SK-N-MC (cell line): ENCODE measurements at places on chromosomes 4 and X.
A peak's percentile ranks its signal among the peaks of the same experiment; 100 is the strongest.

GRCh38 chr4:180455226-180455625 is 1788.0 kb upstream of the TENM3 start:
- no peak for DNase-seq

DNA sequence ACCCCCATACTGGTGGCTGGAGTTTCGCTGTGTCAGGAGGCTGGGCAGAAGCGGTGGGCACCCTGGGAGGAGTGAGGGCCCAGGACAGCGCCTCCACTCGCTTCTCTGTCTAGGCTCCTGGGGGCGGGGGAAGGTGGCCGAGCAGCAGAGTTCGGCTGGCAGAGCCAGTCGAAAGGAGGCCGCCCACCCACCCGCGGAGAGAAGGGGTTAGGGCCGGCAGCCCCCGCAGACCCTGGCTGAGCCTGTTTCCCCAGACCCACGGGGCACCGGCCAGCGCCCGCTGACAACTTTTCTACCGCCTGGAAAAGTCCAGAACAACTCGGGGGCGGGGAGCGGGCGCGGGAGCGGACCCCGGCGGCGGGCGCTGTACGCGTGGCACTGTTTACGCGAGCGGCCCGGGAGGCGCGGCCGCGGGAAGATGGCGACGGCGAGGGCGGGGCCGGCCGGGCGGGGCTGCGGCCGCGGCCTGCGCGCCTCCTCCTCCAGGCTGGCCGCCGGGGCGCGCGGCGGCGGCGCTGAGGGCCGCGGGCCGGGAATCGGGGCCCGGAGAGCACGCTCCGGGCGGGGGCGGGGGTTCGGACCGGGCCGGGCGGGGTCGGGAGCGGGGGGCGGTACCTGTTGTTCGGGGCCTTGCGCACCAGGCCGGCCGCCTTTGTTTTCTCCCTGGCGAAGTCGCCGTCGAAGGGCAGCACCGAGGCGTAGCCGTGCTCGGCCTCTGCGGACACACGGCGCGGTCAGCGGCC is 628 bp downstream of the MXD4 start:
- DNase-seq, result no peak

GRCh38 chr4:77037736-77038135 is 38.1 kb downstream of the CCNI start:
- DNase-seq, result no peak

DNA sequence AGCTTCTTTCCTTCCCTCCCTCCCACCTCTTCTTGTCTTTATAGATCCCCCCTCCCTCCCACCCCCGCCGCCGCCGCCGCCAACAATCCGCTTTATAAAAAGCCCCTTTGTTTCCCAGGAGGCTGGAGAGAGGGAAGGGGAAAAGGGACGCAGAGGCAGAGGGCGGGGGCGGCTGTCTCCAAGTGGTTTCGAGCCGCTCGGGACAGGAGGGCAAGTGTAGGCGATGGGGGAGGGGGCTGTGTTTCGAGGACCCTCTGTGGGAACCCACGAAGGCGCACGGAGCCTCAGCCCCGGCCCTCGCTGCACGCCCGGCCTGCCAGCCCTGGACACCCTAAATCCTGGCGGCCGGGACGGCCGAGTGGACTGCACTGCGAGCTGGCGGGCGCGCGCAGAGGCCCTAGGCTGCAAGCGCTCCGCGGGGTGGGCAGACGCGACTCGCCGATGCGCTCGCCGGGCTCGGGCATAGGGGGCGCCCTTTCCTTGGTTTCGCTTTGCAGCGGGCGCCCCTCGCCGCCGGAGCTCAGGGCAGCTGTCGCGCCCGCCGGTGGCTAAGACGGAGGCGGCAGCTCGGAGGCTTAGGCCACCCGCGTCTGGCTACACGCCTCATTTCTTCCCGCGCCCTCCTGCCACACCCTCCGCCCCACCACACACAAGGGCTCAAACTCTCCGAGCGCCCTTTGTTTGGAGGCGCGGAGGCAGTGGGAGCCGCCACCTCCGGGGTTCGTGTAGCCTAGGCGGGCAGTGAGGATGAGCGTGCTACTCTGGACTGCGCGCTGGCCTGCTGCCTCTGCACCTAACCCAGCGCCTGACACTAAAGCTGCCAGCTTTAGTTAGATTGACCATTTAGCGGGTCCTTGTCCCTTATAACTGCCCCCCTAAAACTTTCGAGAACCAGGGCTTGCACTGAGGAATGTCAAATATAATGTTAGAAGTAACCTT is 2.2 kb downstream of the MAMLD1 start:
- DNase-seq, result no peak

- no peak for DNase-seq
Observed at GRCh38 chr4:94346541-94346940, 3.9 kb upstream of the HPGDS start.

DNA sequence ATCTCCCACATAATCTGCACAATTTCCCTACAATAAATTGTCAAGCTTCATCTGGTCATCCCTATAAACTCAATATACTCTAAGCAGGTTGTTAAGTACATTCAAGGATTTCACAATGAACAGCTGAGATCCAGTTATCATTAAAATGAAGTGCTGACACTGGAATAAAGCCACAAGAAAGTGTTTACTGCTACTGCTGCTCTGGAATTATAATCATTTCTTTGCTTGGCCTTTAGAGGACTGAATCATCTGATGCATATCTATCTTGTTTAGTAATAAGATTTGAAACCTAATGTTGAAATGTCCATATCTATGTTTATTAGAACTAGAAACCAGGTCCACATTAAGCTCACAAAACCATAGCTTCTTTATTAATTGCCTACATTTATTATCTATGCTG is 338.6 kb upstream of the ZFP42 start:
- no peak for DNase-seq

DNA sequence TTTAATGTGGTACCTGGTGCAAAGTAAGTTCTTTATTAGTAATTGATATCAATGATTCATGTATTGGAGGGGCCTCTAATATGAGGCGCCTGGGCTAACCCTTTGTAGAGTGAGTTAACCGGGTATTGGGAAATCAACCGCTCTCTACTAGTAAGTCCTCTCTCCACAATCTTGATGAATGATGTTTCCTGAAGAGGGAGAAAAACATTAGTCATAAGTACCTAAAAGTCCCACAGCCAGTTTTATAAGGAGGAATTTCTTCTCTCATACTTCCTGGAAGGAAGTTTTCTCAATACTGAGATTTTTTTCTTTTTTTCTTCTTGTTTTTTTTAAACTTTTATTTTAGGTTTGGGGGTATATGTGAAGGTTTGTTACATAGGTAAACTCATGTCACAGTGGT is 62.3 kb downstream of the AGTR2 start:
- peak; percentile 42 for DNase-seq

- no peak for DNase-seq
Observed at GRCh38 chrX:71906144-71906543, 4.5 kb upstream of the NHSL2 start.

DNA sequence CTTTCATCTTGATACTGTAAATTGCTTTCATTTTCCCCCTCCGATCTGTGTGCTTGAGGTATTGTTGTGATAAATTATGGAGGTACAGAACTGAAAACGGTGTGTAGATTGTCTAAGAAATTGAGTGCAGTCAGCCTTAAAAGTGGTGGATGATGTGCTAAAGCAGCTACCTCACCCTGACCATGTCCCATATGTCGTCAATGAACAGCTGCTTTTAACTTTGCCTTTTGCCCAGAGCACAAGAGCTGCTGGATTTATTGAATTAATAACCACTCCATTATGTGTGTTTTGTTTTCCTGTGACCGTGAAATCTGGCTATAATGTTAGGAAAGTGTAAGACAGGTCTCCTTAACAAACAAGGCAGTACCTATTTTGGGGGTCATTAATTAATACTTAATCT is 581.9 kb upstream of the PITX2 start:
- DNase-seq, result no peak

DNA sequence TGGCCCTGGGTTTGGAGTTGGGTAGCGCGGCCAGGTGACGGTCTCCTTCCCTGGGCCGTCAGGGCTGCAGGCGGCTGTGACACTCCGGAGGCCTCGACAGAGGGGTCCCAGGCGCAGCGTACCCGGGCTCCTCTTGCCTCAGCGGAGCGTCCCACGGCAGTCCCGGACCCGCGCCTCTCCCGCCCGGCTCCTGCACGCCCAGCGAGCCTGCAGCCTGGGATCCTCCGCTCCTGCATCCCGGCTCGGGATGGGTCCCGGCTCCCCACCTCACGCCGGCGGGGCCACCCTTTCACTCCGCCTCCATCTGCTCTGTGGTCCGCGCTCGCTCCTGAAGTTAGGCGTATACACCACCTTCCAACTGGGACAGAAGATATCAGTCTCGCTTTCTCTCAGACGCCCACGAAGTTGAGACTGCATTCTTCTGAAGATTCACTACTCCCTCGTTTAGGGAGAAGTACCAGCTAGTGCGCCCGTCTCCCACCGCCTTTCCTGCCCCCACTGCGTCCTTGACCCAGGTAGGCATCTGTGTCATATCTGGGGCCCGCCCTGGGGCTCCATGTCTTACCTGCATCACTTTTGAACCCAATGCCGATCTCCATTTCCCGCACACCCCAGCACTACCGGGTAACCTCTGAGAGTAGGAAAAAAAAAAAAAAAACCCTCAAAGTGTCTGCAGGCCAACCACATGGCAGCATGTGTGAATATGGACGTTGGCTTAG is 32.3 kb upstream of the KDR start:
- no peak for DNase-seq

DNA sequence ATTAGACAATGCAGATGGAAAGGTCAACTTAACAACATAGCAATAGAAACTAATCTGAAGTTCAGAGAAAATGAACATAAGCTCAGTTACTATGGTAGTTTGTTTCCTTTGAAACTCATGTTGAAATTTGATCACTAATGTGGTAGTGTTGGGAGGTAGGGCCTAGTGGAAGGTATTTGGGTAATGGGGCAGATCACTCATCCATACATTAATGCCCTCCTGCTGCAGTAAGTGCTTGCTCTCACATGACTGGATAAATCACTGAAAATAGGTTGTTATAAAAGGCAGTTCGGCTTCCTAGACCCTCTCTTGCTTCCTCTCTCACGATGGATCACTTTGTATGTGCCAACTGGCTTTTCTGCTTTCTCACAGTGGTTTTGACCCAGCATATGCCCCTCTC is 567.4 kb upstream of the GALNT7 start:
- no peak for DNase-seq

- no peak for DNase-seq
Observed at GRCh38 chrX:39845233-39845632, 252.5 kb downstream of the BCOR start.

DNA sequence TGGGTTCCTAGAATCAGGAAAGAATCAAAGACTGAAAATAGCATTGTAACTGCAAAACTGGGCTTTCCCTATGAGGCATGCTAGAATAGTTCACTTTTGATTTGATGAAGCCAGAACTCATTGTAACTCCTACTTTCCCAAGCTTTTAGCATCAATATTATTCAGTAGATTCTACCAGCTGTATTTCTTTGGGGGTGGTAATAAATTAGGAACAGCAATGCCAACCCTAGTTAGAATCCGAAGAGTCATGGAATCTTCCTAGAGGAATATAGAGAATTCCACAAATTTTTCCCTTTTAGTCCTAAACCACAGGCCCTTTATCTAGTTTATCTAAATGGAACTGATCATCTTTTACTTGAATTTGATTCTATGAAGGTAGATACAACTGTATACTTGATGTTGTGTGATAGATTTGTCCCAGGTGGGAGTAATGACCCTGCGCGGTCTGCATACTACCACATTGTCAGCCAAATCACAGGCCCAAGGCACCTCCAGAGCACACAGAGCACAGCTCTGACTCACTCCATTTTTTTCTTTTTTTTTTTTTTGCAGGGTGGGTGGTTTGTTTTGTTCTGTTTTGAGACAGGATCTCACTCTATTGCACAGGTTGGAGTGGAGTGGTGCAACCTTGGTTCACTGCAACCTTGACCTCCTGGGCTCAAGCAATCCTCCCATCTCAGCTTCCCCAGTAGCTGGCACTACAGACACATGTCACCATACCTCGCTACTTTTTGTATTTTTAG is 66.6 kb downstream of the EDNRA start:
- DNase-seq, result no peak

GRCh38 chr4:30429813-30430761 is 290.1 kb upstream of the PCDH7 start:
- DNase-seq, result no peak

DNA sequence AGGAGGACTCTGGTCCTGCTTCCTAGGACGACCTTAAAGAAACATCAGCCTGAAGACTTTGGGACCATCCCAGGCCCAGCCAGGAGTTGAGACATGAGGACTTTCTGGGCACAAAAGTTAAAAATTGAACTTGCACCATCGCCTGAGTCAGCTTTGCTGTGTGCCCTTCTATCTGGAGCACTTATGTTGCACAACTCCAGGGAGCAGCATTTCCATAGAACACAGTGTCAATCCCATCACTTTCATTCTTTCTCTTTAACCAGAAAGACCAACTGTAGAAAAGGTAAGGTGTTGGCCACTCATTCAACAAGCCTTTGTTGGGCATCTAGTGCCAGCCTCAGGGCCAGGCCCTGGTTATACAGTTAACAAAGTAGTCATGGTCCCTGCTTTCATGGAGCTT is 8.6 kb upstream of the CLDN24 start:
- no peak for DNase-seq

- DNase-seq, result no peak
Observed at GRCh38 chr4:153486281-153487151, 20.4 kb downstream of the TMEM131L start.

DNA sequence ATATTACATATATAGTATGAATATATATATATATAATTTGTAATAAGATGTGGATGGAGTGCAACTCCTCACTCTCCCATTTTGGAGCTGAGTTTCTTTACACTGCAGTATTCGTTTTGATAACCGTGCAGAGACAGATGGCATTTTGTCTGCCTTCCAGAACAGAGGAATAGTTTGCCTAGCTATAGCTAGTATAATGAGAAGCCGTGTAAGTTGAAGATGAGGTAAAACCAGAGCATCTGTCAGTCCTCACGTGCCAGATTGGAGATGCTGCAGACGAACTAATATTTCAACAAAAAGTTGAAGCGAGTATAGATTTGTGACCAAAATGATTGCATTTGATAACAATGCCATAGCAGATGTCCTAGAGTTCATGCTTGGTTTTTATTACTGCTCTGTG is 180.6 kb downstream of the FMR1NB start:
- DNase-seq, result no peak

DNA sequence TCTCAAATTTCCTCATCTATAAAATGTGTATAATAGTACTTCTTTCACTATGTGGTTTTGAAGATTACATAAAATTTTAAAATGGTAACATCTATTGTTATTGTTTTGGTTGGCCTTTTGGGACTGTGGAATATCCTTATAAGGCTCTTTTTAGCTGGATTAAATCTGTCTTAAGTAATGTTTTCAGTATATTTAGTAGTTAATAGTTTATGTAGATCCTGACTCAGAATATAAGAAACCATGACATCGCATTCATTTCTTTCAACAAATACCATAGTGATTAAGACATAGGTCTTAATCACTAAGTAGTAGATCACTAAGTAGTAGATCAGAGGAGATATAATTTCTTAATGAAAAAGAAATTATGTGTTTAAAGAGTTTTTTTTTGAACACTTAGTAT is 48.5 kb downstream of the MRPL1 start:
- DNase-seq, result no peak

- peak; percentile 5 for DNase-seq
Observed at GRCh38 chrX:128106630-128107029, 54.4 kb upstream of the ACTRT1 start.

DNA sequence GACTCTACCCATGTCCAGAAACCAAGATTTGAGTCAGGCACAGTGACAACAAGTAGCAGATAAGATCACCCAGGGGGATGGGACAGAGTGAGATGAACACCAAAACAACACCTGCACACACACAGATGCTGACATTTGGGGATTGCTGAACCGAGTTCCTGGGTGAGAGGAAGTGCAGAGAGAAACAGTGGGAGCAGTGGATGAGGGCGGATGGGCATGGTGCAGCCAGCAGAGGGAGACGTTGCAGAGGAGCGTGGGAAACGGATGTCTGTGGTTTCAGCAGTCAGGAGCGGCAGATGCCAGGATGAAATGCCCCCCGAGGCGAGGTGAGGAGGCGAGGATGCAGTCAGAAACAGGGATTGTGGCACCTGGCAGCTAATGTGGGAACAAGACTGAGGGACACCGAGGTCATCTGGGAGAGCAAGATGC is 78.6 kb upstream of the STS start:
- DNase-seq, result no peak
